Tibial nerve (tissue), 4 donors: ENCODE measurements at places on chromosomes 2 and 18. TPM values are rescaled to one million over a fixed set of nuclear protein-coding genes. Genes with fewer than 3 reads are reported as not detected.

DNA sequence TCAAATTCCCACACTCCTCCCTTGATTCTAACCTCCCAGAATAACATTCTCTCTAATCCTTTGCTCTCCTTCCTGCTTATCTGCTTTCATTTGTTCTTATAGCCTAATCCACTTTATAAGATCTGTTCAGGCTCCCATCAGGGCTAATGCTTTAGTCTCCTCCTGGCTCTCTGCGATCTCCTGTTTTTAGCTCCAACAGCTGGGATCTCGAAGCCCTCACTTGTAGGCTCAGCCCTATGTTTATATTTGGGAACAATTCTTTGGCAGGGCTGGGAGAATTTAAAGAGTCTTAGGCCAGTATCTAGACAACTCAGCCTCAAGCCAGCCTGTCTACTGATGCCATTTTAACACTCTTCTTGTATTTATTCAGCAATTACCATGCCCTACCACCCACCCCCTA, 27.2 kb upstream of the RAPH1 start:
- no peak for DNase-seq

GRCh38 chr2:50674876-50675275, 357.1 kb downstream of the NRXN1 start:
- no peak for DNase-seq

- DNase-seq: no peak
Observed at GRCh38 chr2:168348076-168348475, 100.7 kb upstream of the STK39 start.

DNA sequence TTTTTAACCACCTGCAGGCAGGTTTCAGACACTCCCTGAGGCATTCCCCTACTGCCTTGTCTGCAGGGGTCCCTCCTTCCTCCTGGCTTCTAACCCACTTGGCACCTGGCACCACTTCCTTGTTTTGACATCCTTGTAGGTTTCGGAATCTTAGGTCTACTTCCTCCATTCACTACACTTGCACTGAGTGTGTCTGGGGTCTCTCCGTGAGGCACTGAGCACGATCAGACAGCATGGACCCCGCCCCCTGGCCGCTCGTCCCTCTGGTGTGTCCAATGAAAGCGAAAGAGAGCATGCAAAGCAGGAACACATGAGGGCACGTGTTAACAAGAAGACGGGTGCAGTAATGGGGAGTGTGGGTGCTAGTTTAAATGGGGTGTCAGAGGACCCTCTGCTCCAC, 63.8 kb downstream of the HAUS1 start:
- DNase-seq: no peak

DNA sequence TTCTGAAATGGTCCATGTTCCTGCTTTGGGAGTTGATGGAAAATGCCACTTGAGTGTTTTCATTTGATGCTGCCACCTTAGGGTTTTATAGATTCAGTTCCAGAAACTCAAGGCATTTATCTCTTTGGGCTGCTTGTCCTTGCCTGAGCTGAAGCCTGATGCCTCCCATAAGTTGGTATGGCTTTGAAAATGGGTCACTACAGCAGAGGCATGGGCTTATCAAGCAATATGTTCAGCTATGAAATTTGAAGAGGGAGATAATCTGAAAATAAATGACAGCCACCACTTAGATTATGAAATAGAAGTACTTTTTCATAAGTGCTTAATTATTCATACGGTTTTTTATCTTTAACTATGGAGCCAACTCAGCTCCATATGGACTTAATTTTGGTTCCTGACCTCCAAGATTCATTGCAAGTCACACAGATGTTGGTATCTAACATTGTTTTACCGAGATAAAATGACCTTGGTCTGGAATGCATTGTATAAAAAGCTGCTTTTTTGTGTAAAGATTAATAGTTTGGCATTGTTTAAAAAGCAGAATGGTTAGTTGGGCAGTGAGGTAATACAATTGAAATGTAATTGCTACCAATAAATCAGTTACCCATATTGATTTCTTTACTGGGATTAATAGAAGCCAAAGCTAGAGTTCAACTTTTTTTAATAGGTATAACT, 4.5 kb downstream of the SLC14A1 start:
- no peak for DNase-seq

- DNase-seq: no peak
Observed at GRCh38 chr2:63692002-63692606, 103.3 kb downstream of the MDH1 start.

DNA sequence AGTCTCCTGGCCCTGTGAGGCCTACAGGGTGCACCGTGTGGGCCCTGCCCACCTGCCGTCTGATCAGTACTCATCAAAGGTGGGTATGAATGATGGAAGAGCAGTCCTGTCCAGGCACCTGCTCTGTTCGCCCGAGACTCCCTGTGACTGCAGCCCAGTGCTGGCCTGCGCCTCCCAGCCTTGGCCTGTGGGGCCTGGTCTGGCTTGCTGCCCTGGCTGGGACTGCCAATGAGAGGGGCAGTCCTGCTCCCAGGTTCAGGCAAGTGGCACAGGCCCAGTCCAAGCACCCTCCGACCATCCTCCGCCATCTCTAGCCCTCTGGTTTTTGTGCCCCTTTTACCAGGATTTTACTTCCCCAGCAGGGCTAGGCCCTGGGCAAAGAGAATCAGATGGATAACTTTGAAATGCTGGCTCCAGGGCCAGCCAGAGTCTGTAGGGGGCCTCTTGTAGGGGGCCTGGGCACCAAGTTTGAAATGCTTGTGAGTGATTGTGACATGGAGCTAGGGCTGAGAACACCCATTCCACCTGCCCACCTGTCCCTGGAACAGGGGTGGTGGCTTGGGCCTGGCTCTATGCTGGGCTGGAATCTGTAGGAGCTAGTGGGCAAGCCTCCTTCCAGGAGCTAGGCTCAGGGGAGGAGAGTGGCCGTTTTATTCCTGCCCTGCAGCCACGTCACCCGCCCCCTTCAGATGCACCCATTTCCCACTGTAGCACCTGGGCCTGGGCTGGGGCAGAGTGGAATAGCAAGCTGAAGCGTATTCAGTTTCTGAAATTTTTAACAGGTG, 8.7 kb upstream of the HS6ST1 start:
- DNase-seq: no peak

IL36RN gene
- not detected for total RNA-seq

UGT1A8 gene
- total RNA-seq: not detected
